ENCODE measurements at places on chromosomes 4 and X.

DNA sequence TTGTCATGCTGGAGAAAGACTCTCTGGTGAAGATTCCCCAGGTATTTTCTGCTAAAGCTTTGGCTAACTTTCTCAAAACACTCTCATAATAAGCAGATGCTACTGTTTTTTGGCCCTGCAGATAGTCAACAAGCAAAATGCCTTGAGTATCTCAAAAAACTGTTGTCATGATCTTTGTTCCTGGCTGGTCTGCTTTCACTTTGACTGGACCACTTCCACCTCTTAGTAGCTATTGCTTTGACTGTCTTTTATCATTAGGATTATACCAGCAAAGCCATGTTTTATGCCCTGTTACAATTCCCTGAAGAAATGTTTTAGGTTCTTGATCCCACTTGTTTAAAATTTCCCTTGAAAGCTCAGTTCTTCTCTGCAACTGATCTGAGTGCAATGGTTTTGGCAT lies 231.5 kb downstream of the SLC7A11 start:
- DNase-seq: no peak

DNA sequence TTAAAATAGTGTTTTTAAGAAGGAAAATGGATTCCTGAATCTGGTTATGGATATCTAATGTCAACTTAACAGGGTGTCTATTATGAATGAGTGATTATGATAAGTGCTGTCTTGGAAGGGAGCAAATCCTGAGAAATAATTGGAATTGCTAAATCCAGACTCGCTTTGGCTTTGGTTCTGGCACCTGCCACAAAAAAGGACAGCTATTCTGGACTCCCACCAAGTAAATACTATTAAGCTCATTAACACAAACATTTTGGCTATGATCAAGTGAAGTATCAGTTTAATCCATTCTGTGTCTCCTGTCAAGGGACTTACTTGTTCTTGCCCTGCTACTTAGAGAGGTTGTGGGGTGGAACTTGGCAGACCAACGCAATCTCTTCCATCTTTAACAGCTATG lies 403.7 kb downstream of the CENPC start:
- DNase-seq: no peak

DNA sequence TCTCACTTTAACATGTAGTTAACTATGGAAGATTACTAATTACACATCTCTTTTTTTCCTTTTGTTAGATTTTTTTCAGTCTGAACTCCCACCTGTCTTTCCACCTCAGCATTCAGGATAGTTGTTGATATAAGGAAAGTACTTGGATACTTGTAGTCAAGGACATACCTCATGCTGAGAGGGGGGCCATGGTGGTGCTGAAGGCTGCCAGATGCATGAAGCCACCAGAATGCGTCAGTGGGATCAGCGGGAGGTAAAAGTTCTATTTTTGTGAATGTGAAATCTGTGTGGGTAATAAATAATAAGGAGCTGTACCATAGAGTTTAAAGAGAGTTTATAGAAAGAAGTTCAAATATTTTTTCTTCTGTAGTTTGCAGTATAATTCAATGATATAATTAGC lies 13.1 kb upstream of the NDST4 start:
- no peak for DNase-seq

DNA sequence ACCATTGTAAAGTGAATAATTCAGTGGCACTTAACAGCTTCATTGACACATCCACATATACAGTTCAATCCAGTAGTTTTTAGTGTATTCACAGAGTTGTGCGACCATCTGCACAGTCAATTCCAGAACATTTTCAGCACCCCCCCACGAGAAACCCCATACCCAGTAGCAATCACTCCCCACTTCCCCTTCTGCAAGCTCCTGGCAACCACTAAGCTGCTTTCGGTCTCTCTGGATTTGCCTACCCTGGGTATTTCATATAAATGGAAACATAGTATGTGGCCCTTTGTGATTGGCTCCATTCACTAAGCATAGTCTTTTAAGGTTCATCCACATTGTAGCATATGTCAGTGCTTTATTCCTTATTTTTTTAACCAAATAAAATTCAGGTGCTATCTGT lies 10.0 kb downstream of the MSL3 start:
- no peak for DNase-seq

DNA sequence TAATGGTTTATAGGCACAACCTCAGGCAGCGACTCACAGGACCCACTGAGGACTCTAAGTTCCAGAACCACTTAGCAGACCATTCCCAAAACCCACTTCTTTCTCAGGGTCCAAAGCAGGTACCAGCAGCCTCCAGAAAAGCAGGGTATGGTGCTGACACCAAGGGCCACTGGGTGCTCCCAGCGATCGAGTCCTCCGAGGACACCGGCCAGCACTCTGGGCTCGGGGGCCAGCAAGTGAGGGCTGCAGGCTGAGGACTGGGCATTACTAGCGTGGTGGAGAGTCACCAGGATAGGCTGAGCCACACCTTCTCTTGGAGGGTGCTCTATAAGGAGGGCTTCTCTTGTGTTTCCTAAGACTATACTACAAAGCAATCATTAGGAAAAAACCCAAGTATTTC lies 19.3 kb downstream of the LETM1 start:
- no peak for DNase-seq

DNA sequence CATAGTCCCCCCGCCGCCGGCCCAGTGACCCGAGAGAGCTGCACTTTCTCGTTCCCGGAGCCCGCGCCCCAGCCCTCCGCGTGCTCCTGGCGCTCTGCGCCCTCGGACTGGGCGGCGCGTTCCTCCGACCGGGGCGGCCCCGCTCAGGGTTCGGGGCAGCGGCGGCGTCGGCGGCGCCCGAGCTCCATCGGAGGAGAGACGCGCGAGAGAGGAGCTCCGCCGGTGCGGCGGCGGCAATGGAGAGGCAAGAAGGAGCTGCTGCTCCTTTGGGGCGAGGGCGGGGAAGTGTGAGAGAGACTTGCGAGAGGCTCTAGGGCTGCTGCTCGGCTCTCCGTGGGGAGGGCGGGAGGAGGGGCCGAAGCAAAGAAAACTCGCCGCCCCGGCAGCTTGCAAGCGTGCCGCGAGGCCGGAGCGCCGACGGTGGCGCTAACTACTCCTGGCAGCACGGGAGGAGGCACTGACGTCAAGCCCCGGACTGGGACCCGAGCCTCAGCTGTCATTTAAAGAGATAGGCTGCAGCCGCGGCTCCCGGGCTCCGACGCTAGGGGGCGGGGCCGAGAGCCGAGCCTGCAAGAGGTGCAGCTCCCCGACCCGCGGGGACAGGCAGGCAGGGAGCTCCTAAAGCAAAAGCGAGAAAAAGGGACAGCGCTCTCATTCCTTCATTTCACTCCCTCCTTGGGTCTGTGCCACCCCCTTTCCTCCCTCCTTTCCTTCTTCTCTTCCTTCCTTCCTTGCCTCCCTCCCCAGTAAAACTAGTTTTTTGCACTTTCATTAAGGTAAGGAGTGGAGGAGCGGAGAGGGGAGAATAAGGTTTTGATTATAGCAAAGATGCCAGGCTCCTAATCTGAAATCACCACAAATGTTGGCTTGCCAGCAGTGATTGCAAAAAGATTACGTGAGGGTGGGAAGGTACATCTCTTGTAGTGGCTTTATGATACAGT lies at the start of gene KCTD8:
KCTD8 (minus strand) TSS at position 289 of the 941 bp plus-strand sequence.
- peak; percentile 58 for DNase-seq

DNA sequence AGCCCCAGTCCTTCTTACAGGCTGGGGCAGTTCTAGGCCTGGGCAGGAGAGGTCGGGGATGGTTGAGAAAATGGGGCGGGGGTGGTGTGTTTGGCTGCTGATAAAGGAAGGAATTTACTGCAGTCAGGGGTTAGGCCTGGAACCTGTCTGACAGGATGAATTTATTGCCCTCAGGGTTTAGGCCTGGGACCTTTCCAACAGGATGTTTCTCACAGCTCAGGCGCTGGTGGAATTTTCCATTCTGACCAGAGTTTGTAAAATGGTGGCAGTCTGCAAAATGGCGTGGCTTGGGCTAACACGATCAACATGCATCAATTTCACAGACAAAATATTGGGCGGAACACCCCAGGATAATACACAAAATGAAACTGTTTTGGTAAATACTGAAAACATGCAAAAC lies 83.5 kb upstream of the SPIN4 start:
- no peak for DNase-seq

GRCh38 chr4:13844740-13845139 lies 217.2 kb upstream of the BOD1L1 start:
- no peak for DNase-seq

DNA sequence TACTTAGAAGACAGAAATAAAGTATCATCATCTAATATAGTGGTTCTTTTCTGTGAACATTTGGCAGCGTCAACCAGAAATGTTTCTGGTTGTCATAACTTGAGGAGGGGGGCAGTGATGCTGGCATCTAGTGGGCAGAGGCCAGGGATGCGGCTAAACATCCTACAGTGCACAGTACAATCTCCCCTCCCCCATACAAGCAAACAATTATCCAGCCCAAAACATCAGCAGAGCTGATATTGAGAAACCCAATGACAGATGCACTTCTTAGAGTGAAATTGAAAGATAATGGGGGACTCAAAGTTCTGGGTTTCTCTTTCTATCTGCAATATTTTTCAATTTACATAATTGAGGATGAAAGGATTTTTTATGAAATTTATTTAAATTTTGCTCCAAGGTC lies 1.9 kb upstream of the EIF1AX start:
- DNase-seq: no peak

DNA sequence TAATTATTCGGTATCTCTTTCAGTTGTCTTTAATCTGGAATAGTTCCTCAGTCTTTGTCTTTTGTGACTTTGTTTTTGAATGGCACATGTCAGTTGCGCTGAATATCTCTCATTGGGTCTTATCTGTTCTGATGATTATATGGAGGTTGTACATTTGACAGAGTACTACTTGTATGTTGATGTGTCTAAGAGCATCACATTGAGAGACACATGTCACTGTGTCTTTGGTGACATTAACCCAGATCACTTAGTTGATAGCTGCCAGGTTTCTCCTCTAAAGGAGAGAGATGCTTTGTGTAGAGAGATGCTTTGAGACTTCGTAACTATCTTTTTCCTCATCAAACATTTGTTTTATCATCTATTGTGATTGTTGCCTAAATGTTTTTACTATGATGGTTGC lies 92.1 kb downstream of the USP9X start:
- DNase-seq: no peak

DNA sequence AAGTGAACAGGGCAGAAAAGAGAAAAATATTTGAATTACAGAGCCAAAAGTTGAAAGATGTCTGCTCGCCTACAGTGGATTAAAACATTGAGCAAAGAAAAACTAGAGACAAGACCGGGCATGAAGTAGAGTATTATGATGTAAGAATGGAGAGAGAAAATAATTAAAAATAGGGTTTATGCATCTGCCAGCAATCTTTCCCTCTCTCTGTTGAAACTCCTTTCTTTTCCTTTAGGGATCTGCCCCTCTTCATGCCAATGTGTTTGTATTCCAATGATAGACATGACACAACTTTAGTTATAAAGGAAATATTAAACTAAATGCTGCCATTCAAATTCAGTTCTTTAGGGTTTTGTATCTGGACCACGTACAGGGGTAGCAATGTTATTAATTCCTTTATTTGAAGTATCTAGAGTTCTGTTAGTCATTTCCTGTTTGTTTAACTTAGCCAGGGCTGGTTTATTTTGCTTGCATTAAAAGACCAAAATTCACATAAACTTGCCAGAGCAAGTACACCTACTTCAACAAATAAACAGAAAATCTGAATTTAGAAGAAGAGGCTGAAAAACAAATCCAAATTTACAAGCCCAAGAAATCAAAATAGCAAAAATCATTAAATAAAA lies 202.6 kb downstream of the SPOCK3 start:
- DNase-seq: no peak

Measured in stimulated activated CD8-positive, alpha-beta memory T cell treated with anti-CD3 and anti-CD28 coated beads, Interleukin-15, amount 100 ng/mL, for 48 hours (primary cell).